OCI-M1 (cell line): ENCODE measurements at places on chromosomes 6 and 20.

- peak; percentile 71 for DNase-seq
Observed at GRCh38 chr6:105964979-105965760, 121.0 kb upstream of the PRDM1 start.

GRCh38 chr6:11808054-11808453, 29.5 kb upstream of the ADTRP start:
- DNase-seq: no peak

DNA sequence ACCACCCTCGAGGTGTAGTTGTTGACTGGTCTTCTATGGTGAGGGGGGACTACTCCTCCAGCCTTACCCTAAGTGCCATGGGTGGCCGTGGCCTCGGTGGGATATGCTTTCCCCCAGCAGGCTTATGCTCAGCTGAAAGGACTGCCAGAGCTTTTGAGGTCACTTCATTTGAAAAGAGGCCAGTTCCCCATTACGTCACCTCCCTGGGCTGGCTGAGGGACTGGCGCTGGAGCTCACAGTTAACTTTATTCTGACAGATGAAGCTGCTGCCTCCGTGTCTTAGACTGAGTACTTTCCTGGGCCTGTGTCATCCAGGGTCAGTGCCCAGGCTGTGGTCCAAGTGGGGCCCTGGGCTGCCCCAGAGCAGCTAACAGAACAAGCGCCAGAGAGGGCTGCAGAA, 42.8 kb upstream of the PCMTD2 start:
- DNase-seq: peak; percentile 54

DNA sequence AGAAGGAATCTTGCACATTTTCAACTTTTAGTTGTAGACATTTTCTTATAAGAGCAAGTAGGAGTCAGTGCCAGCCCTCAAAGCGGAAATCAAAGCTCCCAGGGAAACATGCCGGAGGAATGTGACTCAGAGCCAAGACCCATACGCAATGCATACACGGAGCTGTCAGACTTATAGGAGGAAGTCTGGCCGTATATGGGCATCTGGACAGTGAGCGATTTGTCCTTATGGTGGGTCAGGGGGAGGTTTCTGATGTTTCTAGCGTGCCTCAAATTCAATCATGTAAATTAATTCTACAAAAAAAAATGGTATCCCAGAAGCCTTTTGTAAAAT, 3.6 kb upstream of the CCN2 start:
- DNase-seq: no peak

GRCh38 chr6:129921169-129921817, 60.2 kb upstream of the TMEM244 start:
- peak; percentile 62 for DNase-seq

DNA sequence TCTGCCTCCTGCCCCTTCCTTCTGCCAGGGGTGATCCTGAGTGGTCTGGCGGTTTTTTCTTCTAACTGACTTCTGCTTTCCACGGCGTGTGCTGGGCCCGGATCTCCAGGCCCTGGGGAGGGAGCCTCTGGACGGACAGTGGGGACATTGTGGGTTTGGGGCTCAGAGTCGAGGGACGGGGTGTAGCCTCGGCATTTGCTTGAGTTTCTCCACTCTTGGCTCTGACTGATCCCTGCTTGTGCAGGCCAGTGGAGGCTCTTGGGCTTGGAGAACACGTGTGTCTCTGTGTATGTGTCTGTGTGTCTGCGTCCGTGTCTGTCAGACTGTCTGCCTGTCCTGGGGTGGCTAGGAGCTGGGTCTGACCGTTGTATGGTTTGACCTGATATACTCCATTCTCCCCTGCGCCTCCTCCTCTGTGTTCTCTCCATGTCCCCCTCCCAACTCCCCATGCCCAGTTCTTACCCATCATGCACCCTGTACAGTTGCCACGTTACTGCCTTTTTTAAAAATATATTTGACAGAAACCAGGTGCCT, 10.2 kb downstream of the SLC29A1 start:
- no peak for DNase-seq

GRCh38 chr6:139251691-139252390, 40.0 kb downstream of the TXLNB start:
- no peak for DNase-seq
